ENCODE measurements at places on chromosomes 7 and 10. TPM values are rescaled to one million over a fixed set of nuclear protein-coding genes. Genes with fewer than 3 reads are reported as not detected.

Gene PSMC2
- polyA plus RNA-seq: 87.7 TPM

Gene PTPRZ1
- polyA plus RNA-seq: 0.53 TPM

Gene CRHR2
- polyA plus RNA-seq: 0.06 TPM

Gene KIF11
- polyA plus RNA-seq: 0.29 TPM

Gene EN2
- polyA plus RNA-seq: not detected

Gene ITPRID1
- polyA plus RNA-seq: not detected

Gene HOXA5
- 0.07 TPM for polyA plus RNA-seq

Gene FAM25G
- not detected for polyA plus RNA-seq

Measured in heart left ventricle (tissue), 16 donors.